Activated naive CD8-positive, alpha-beta T cell treated with anti-CD3 and anti-CD28 coated beads, Interleukin-2, amount 10 ng/mL, durations not matched to agents 7 days and 5 days (primary cell): ENCODE measurements at places on chromosomes 1 and 21. TPM values are rescaled to one million over a fixed set of nuclear protein-coding genes. Genes with fewer than 3 reads are reported as not detected.

DNA sequence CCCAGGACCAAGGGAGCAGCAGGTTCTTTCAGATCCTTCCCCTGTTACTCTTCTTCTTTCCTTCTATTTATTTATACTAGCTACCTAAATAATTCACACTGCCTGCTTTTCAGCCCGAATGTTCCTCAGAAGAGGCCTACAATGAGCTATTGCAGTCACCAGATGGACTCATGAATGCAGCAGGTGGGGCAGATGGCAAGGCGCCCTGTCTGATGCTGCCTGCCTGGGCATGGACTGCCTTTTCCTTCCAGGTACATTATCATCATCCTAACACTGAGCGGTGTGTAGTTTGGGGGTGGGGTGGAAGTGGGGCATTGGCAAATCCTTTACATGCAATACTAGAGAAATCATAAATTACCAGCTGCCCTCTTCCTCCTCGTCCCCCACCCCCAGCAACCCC is 17.6 kb downstream of the ESRRG start:
- no peaks in the 10 kb centered on the region for H3K36me3 ChIP-seq
- no peaks in the 10 kb centered on the region for H3K27me3 ChIP-seq
- no peaks in the 10 kb centered on the region for H3K4me1 ChIP-seq
- H3K27ac ChIP-seq, result no peak overlapping the region

- no peaks in the 10 kb centered on the region for H3K27me3 ChIP-seq
- H3K27ac ChIP-seq, result no peak overlapping the region
- H3K4me1 ChIP-seq, result no peaks in the 10 kb centered on the region
- H3K36me3 ChIP-seq, result no peaks in the 10 kb centered on the region
- DNase-seq, result no peak
- no peak overlapping the region for H3K4me3 ChIP-seq
These were observed 17.0 kb upstream of the GPR37L1 start for GRCh38 chr1:202105571-202106339.

DNA sequence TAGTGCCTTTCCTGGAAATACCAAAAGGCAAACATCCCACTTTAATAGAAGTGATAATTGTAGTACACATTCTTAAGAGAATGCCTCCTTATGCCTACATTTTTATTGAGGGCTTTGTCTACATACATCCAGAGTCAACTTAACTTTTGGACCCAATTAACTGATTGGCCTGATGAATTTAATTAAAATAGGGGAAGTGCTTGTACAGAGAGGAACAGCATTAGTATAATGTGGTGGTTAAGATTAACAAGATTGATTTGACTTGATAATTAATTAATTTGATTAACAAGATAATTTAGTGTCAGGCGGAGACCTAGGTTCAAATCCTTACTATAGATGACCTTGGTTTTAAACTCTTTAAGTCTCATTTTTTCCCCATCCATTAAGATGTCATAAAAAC is 111.4 kb downstream of the NFIA start:
- no peak overlapping the region for H3K4me3 ChIP-seq
- H3K27ac ChIP-seq, result no peak overlapping the region
- no peaks in the 10 kb centered on the region for H3K36me3 ChIP-seq
- H3K27me3 ChIP-seq, result peaks cover 2% of the 10 kb centered on the region
- DNase-seq, result no peak
- no peaks in the 10 kb centered on the region for H3K4me1 ChIP-seq

- H3K27me3 ChIP-seq, result peaks cover 4% of the 10 kb centered on the region
- no peak overlapping the region for H3K4me3 ChIP-seq
- H3K27ac ChIP-seq, result no peak overlapping the region
- DNase-seq, result no peak
- no peaks in the 10 kb centered on the region for H3K36me3 ChIP-seq
- H3K4me1 ChIP-seq, result peaks cover 2% of the 10 kb centered on the region
These were observed 117.1 kb upstream of the DUSP10 start for GRCh38 chr1:221858818-221859611.

DNA sequence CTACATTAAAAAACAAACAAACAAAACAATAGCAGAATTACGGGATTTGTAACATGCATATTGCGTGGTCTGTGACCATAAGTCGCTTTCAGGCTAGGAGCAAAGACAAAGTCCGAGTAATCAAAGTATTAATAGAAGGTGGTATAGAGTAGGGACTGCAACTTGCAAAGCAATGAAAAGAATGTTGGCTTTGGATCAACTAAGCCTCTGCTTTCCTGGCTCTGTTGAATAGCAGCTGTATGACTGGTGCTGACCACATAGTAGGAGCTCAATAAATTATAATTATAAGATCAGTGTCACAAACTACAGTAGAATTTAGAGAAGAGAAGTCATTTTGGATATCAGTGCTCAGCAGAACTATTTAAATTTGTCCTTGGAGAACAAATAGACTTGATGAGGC is 586.4 kb downstream of the DPYD start:
- DNase-seq, result no peak
- H3K36me3 ChIP-seq, result peaks cover 9% of the 10 kb centered on the region
- no peaks in the 10 kb centered on the region for H3K27me3 ChIP-seq
- no peak overlapping the region for H3K27ac ChIP-seq
- no peak overlapping the region for H3K4me3 ChIP-seq
- H3K4me1 ChIP-seq, result no peaks in the 10 kb centered on the region

- peaks cover 1% of the 10 kb centered on the region for H3K36me3 ChIP-seq
- no peak for DNase-seq
- H3K27ac ChIP-seq, result no peak overlapping the region
- H3K4me1 ChIP-seq, result no peaks in the 10 kb centered on the region
- H3K27me3 ChIP-seq, result peaks cover 3% of the 10 kb centered on the region
These were observed 43.4 kb downstream of the WDR64 start for GRCh38 chr1:241695246-241696171.

GRCh38 chr1:112146201-112146715 is 156.8 kb upstream of the KCND3 start:
- H3K4me1 ChIP-seq, result no peaks in the 10 kb centered on the region
- no peak overlapping the region for H3K27ac ChIP-seq
- DNase-seq, result no peak
- peaks cover 3% of the 10 kb centered on the region for H3K27me3 ChIP-seq

- peaks cover 20% of the 10 kb centered on the region for H3K4me1 ChIP-seq
- H3K27ac ChIP-seq, result no peak overlapping the region
- no peaks in the 10 kb centered on the region for H3K36me3 ChIP-seq
- no peak overlapping the region for H3K4me3 ChIP-seq
These were observed 459.2 kb upstream of the RUNX1 start for GRCh38 chr21:35508139-35508888.

DNA sequence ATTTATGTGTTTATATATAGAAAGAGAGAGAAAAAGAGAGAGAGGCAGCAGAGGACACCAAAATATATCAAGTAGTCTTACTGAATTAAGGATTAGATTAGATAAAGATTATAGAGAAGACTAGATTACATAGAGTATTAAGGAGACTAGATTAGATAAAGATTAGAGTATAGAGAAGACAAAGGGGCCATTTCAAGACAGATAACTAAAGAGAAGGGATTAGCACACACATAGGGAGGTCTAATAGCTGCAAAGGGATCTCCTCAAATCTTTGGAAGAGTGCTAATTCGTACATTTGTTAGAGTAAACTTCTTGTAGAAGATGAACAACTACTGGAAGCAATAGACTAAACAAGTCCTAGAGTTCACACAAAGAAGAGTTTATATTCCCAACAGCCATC is 34.2 kb downstream of the OR6Y1 start:
- no peak overlapping the region for H3K4me3 ChIP-seq
- no peaks in the 10 kb centered on the region for H3K4me1 ChIP-seq
- no peaks in the 10 kb centered on the region for H3K36me3 ChIP-seq
- peaks cover 7% of the 10 kb centered on the region for H3K27me3 ChIP-seq
- H3K27ac ChIP-seq, result no peak overlapping the region

DNA sequence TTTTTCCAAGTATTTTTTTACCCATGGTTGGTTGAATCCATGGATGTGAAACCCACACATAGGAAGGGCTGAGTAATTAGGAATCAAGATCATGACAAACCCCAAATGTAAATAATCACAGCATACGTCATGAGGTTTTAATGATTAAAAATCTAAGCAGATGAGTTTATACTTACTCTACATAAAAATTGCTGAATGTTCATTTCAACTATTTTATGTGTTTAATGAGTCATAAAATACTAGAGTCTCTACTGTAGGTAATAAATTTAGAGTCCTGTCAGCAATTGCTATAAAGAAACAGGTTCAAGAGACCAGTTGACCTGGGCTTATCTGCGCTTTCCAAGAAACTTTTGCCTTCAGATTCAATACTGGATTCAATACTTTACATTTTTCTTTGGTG is 18.2 kb downstream of the CTH start:
- H3K27ac ChIP-seq, result no peak overlapping the region
- no peak for DNase-seq
- peaks cover 8% of the 10 kb centered on the region for H3K4me1 ChIP-seq
- no peaks in the 10 kb centered on the region for H3K36me3 ChIP-seq
- H3K4me3 ChIP-seq, result no peak overlapping the region

DNA sequence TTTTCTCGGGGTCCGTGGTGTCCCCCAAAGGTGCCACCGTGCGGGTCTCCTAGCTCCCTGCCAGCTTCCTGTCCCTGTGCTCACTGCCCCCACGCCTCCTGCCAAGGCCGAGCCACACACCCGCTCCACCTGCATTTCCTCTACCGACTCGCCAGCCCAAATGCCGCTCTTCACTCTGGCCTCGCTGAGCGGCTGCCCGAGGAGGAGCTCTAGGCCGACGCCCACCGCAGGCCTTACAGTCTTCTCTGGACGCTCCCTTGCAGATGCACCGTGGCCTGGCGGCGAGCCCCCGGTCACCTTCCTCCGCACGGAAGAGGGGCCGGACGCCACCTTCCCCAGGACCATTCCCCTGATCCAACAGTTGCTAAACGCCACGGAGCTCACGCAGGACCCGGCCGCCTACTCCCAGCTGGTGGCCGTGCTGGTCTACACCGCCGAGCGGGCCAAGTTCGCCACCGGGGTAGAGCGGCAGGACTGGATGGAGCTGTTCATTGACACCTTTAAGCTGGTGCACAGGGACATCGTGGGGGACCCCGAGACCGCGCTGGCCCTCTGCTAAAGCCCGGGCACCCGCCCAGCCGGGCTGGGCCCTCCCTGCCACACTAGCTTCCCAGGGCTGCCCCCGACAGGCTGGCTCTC is 26.3 kb downstream of the FTCD start:
- H3K4me1 ChIP-seq, result no peaks in the 10 kb centered on the region
- no peak for DNase-seq
- no peaks in the 10 kb centered on the region for H3K36me3 ChIP-seq
- H3K27me3 ChIP-seq, result no peaks in the 10 kb centered on the region
- H3K4me3 ChIP-seq, result no peak overlapping the region

DNA sequence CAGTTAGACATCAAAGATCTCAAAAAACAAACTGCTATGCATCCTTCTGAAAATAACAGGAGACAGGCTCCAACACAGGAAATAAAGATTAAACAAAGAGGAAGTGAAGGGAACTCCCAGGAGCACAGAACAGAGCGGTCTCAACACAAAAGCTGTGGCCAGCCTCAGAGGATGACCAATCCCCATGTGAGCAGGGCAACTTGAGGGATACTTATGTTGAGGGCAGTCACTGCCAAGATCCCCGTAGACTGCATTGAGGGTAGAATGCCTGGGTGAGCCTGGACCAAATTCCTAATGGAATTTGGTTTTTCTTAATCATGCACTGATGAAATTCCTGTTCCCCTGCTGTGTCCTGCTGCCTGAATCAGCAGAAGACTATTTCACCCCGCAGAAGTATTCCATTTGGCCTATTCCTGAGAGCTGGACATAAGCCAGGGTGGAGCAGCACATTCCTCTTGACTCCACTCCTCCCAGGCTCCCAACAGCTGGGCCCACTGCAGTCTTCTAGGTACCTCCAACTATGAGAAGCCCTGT is 49.0 kb downstream of the JAK1 start:
- no peaks in the 10 kb centered on the region for H3K27me3 ChIP-seq
- peaks cover 47% of the 10 kb centered on the region for H3K4me1 ChIP-seq
- H3K36me3 ChIP-seq, result peaks cover 12% of the 10 kb centered on the region
- H3K4me3 ChIP-seq, result peak overlapping the region; percentile 15
- H3K27ac ChIP-seq, result no peak overlapping the region

- no peaks in the 10 kb centered on the region for H3K27me3 ChIP-seq
- H3K4me3 ChIP-seq, result no peak overlapping the region
- DNase-seq, result no peak
- no peaks in the 10 kb centered on the region for H3K4me1 ChIP-seq
These were observed 63.8 kb downstream of the OLFML3 start for GRCh38 chr1:114043054-114043453.

GRCh38 chr1:11792106-11792505 is 13.7 kb downstream of the MTHFR start:
- peaks cover 18% of the 10 kb centered on the region for H3K36me3 ChIP-seq
- H3K4me3 ChIP-seq, result no peak overlapping the region
- no peaks in the 10 kb centered on the region for H3K27me3 ChIP-seq
- H3K4me1 ChIP-seq, result no peaks in the 10 kb centered on the region

- H3K36me3 ChIP-seq, result no peaks in the 10 kb centered on the region
- peak overlapping the region; percentile 22 for H3K4me3 ChIP-seq
- peaks cover 50% of the 10 kb centered on the region for H3K4me1 ChIP-seq
- no peak overlapping the region for H3K27ac ChIP-seq
- H3K27me3 ChIP-seq, result peaks cover 45% of the 10 kb centered on the region
- DNase-seq, result no peak
These were observed 10.3 kb downstream of the LMNA start for GRCh38 chr1:156124557-156125483.

DNA sequence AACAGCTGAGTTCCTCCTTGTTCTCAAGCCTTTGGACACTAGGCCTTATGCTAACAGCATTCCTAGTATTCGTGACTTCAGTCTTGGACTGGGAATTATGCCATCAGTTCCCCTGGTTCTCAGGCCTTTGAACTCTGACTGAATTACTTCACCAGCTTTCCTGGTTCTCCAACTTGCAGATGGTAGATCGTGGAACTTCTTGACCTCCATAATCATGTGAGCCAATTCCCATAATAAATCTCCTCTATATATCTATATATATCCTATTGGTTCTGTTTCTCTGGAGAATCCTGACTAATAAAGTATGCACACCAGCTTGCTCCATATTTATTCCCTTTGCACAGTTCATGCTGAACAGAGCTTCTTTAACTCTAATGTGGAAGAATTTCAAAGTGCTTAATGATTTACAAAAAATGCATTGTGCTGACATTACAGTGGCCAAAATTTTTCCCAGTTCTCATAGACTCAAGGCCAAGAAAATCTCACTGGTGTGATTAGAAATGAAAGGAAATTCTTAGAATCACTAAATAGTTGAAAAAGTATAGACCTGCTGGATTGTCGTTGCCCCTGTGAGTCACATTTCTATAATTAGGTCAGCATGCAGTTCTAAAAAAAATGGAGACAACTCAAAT is 462.9 kb upstream of the ADAMTS5 start:
- DNase-seq, result no peak
- no peaks in the 10 kb centered on the region for H3K27me3 ChIP-seq
- H3K27ac ChIP-seq, result no peak overlapping the region
- no peaks in the 10 kb centered on the region for H3K36me3 ChIP-seq
- H3K4me3 ChIP-seq, result no peak overlapping the region

GRCh38 chr1:151072224-151072623 is 1.7 kb downstream of the GABPB2 start:
- H3K36me3 ChIP-seq, result peaks cover 20% of the 10 kb centered on the region
- H3K4me1 ChIP-seq, result peaks cover 16% of the 10 kb centered on the region
- no peak for DNase-seq

- H3K27ac ChIP-seq, result no peak overlapping the region
- H3K4me1 ChIP-seq, result no peaks in the 10 kb centered on the region
- no peaks in the 10 kb centered on the region for H3K36me3 ChIP-seq
- DNase-seq, result no peak
These were observed 424.7 kb upstream of the CAMK1G start for GRCh38 chr1:209158851-209159250.

- peaks cover 2% of the 10 kb centered on the region for H3K27me3 ChIP-seq
- H3K36me3 ChIP-seq, result no peaks in the 10 kb centered on the region
- H3K27ac ChIP-seq, result no peak overlapping the region
These were observed 26.5 kb upstream of the POU2F1 start for GRCh38 chr1:167194182-167194581.

The MSTO1 gene
- 74.5 TPM for total RNA-seq

The RPAP2 gene
- 32.7 TPM for total RNA-seq

The EPHA2 gene
- total RNA-seq, result not detected

The PDZK1IP1 gene
- not detected for total RNA-seq

The PLEKHA6 gene
- total RNA-seq, result 0.77 TPM

The E2F2 gene
- total RNA-seq, result 44.2 TPM

The CYB561D1 gene
- total RNA-seq, result 24.3 TPM

The OR2L13 gene
- not detected for total RNA-seq

The TNFRSF9 gene
- total RNA-seq, result 3.2 TPM
